ENCODE measurements at places on chromosomes 3 and 15. TPM values are rescaled to one million over a fixed set of nuclear protein-coding genes. Genes with fewer than 3 reads are reported as not detected.

CLEC3B gene
- 138 TPM for total RNA-seq

ZPLD1 gene
- total RNA-seq = not detected

TRIM42 gene
- not detected for total RNA-seq

PRICKLE2 gene
- total RNA-seq = 18.4 TPM

RASL12 gene
- 83.3 TPM for total RNA-seq

ENTPD3 gene
- 0.12 TPM for total RNA-seq

DNA sequence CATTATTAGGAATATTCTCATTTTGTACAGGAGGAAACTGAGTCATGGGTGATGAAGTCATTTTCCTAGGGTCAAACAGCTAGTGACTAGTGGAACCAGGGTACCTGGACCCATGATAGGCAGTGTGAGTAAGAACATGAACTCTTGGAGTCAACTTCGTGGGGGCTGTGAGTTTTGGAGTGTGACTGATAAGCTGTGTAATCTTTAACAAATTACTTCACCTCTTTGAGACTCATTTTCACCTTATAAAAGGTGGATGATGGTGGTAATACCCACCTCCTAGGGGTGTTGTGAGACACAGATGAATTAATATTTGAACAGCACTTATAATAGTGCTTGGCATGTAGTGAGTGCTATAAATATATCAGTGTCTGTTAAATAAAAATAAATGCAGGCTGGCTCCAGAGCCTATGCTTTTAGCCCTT lies 9.1 kb downstream of the SEMA6D start:
- no peak for DNase-seq
- H3K27me3 ChIP-seq = no peaks in the 10 kb centered on the region

DNA sequence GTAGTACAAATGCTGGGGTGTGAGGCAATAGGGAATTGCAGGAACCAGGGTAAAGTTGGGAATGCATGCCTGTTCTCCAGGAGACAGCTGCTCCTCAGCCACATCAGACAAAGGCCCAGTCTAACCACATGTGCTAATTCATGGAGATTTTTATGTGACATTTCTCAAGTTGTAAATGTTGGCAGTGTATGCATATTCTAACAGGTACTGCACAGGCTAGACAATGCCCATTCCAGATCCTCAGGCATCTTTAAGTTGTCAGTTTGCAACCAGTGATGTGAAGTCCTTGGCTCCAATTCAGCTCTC lies 84.9 kb downstream of the EEFSEC start:
- H3K27ac ChIP-seq = no peak overlapping the region
- DNase-seq = no peak
- H3K36me3 ChIP-seq = no peaks in the 10 kb centered on the region
- no peaks in the 10 kb centered on the region for H3K27me3 ChIP-seq

GRCh38 chr3:165502707-165503106 lies 306.5 kb upstream of the SLITRK3 start:
- H3K27ac ChIP-seq = no peak overlapping the region
- DNase-seq = no peak
- no peaks in the 10 kb centered on the region for H3K36me3 ChIP-seq
- H3K4me1 ChIP-seq = no peaks in the 10 kb centered on the region

- peak overlapping the region; percentile 27 for H3K27ac ChIP-seq
- H3K27me3 ChIP-seq = no peaks in the 10 kb centered on the region
- no peak overlapping the region for H3K4me3 ChIP-seq
- H3K36me3 ChIP-seq = no peaks in the 10 kb centered on the region
- H3K4me1 ChIP-seq = peaks cover 23% of the 10 kb centered on the region
- DNase-seq = peak; percentile 85
These were observed 23.4 kb upstream of the GALNT15 start for GRCh38 chr3:16151109-16151508.

GRCh38 chr3:145820170-145820569 lies 340.8 kb downstream of the PLOD2 start:
- H3K27me3 ChIP-seq = no peaks in the 10 kb centered on the region
- no peaks in the 10 kb centered on the region for H3K36me3 ChIP-seq
- no peaks in the 10 kb centered on the region for H3K4me1 ChIP-seq

DNA sequence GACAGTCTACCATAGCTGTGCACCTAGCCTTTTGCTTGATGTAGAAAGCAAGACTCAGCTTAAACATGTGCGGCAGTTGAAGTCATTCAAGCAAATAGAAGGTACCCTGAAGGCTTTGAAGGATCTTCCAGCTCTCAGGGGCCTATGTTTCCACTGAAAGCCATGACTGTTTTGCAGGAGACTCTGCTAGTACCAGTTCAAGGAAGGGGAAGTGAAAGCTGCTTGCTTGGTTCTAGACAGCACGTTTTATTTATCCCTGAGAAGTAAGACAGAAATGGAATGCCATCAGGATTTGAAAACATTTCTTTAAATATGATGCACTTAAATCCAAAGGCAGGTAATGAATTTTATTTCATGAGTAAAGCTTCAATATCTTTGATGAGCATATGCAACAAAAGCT lies 311.4 kb downstream of the PDCD6IP start:
- H3K4me3 ChIP-seq = no peak overlapping the region
- H3K27me3 ChIP-seq = no peaks in the 10 kb centered on the region
- H3K4me1 ChIP-seq = no peaks in the 10 kb centered on the region
- DNase-seq = no peak
- H3K36me3 ChIP-seq = no peaks in the 10 kb centered on the region

GRCh38 chr15:80404761-80405553 lies 775 bp downstream of the ARNT2 start:
- no peaks in the 10 kb centered on the region for H3K36me3 ChIP-seq
- H3K27me3 ChIP-seq = no peaks in the 10 kb centered on the region
- H3K4me1 ChIP-seq = no peaks in the 10 kb centered on the region
- DNase-seq = no peak
- peak overlapping the region; percentile 55 for H3K4me3 ChIP-seq
- no peak overlapping the region for H3K27ac ChIP-seq

- H3K27ac ChIP-seq = peak overlapping the region; percentile 92
- H3K27me3 ChIP-seq = no peaks in the 10 kb centered on the region
- H3K36me3 ChIP-seq = no peaks in the 10 kb centered on the region
- no peak for DNase-seq
- H3K4me1 ChIP-seq = no peaks in the 10 kb centered on the region
- H3K4me3 ChIP-seq = peak overlapping the region; percentile 76
These were observed 1.4 kb downstream of the ST6GAL1 start for GRCh38 chr3:186931532-186932280.

- H3K4me1 ChIP-seq = peaks cover 57% of the 10 kb centered on the region
- no peaks in the 10 kb centered on the region for H3K27me3 ChIP-seq
- H3K4me3 ChIP-seq = no peak overlapping the region
- no peak for DNase-seq
- H3K27ac ChIP-seq = peak overlapping the region; percentile 59
These were observed 117.9 kb upstream of the IL12A start for GRCh38 chr3:159870723-159871122.

- H3K36me3 ChIP-seq = no peaks in the 10 kb centered on the region
- peak overlapping the region; percentile 68 for H3K27ac ChIP-seq
- peaks cover 41% of the 10 kb centered on the region for H3K4me1 ChIP-seq
These were observed 7.0 kb downstream of the SUCLG2 start for GRCh38 chr3:67647390-67647878.

DNA sequence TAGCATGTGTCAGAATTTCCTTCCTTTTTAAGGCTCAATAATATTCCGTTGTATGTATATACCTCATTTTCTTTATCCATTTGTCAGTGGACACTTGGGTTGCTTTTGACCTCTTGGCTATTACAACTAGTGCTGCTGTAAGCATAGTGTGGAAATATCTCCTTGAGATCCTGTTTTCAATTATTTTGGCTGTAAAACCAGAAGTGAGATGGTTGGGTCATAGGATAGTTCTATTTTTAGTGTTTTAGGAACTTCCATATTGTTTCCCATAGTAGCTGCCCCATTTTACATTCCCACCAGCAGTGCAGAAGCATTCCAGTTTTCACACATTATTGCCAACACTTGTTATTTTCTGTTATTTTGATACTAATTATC lies 70.4 kb upstream of the C15orf39 start:
- H3K4me1 ChIP-seq = no peaks in the 10 kb centered on the region
- no peaks in the 10 kb centered on the region for H3K36me3 ChIP-seq
- no peak for DNase-seq
- H3K27ac ChIP-seq = no peak overlapping the region
- no peaks in the 10 kb centered on the region for H3K27me3 ChIP-seq
- no peak overlapping the region for H3K4me3 ChIP-seq

DNA sequence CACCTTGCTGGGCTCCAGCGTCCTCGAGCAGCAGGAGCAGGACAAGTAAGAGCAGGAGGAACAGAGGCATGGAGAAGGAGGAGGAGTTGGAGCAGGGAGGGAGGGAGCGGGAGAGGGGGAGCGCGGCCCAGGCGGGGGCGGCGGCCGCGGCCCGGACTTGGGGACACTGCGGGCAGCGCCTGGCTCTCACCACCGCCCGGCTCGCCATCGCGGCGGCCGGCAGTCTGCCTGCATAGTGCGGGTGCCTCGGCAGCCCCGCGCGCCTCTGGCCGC lies 440 bp downstream of the DCBLD2 start:
- DNase-seq = peak; percentile 68
- peak overlapping the region; percentile 99 for H3K4me3 ChIP-seq
- peaks cover 17% of the 10 kb centered on the region for H3K4me1 ChIP-seq
- peak overlapping the region; percentile 98 for H3K27ac ChIP-seq

GRCh38 chr3:86995537-86995936 lies 4.6 kb upstream of the VGLL3 start:
- H3K27me3 ChIP-seq = no peaks in the 10 kb centered on the region
- DNase-seq = no peak
- no peaks in the 10 kb centered on the region for H3K36me3 ChIP-seq
- no peak overlapping the region for H3K4me3 ChIP-seq
- no peaks in the 10 kb centered on the region for H3K4me1 ChIP-seq
- H3K27ac ChIP-seq = no peak overlapping the region

GRCh38 chr3:140953028-140953960 lies 11.7 kb downstream of the SLC25A36 start:
- no peaks in the 10 kb centered on the region for H3K4me1 ChIP-seq
- H3K36me3 ChIP-seq = no peaks in the 10 kb centered on the region
- no peak overlapping the region for H3K27ac ChIP-seq

GRCh38 chr15:63299943-63300575 lies 22.7 kb downstream of the APH1B start:
- H3K36me3 ChIP-seq = peaks cover 18% of the 10 kb centered on the region
- no peak for DNase-seq
- H3K27me3 ChIP-seq = no peaks in the 10 kb centered on the region
- no peaks in the 10 kb centered on the region for H3K4me1 ChIP-seq
- H3K27ac ChIP-seq = no peak overlapping the region

DNA sequence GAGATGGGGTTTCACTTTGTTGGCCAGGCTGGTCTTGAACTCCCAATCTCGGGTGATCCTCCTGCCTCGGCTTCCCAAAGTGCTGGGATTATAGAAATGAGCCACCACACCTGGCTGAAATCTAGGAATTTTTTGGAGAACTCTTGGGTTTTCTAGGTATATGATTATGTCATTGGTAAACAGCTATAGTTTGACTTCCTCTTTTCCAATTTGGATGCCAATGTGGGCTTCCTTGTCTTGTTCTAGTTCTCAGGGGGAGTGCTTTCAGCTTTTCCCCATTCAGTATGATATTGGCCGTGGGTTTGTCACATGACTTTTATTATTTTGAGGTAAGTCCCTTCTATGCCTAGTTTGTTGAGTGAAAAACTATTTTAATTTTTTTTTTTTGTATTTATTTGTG lies 17.9 kb downstream of the KCNMB3 start:
- peaks cover 22% of the 10 kb centered on the region for H3K36me3 ChIP-seq
- no peak overlapping the region for H3K27ac ChIP-seq
- DNase-seq = no peak
- H3K4me3 ChIP-seq = no peak overlapping the region
- H3K4me1 ChIP-seq = no peaks in the 10 kb centered on the region

DNA sequence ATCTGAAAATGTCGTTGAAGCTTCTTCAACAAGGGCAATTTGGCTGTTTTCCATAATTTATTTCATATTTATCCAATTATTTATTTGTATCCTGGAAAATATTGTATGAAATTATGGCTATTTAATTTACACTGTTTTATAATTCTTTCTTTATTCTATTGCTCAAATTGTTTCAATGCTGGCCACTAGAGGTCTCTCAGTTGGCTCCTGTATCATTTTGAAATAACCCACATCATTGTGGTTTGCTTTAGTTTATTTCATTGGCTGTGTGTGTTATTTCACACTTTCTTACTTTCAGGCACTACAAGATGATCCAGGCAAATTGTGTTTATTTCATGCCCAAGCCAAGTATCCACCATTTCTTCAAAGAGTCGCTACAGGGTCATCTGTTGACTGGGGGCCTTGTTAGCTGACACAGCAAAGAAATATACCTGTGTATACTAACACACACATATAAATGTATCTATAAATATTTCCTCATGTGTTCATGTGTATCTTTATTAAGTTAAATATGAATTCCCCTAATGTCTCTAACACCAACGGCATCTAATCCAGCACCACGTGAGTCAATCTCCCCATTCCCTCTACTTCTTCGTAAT lies 86.2 kb downstream of the NPAP1 start:
- H3K27me3 ChIP-seq = no peaks in the 10 kb centered on the region
- no peak for DNase-seq
- H3K4me1 ChIP-seq = no peaks in the 10 kb centered on the region
- no peak overlapping the region for H3K27ac ChIP-seq
- H3K36me3 ChIP-seq = no peaks in the 10 kb centered on the region

- no peaks in the 10 kb centered on the region for H3K27me3 ChIP-seq
- H3K27ac ChIP-seq = no peak overlapping the region
- no peak for DNase-seq
- no peak overlapping the region for H3K4me3 ChIP-seq
- no peaks in the 10 kb centered on the region for H3K4me1 ChIP-seq
- no peaks in the 10 kb centered on the region for H3K36me3 ChIP-seq
These were observed 459.7 kb upstream of the EPHA6 start for GRCh38 chr3:96354742-96355141.

DNA sequence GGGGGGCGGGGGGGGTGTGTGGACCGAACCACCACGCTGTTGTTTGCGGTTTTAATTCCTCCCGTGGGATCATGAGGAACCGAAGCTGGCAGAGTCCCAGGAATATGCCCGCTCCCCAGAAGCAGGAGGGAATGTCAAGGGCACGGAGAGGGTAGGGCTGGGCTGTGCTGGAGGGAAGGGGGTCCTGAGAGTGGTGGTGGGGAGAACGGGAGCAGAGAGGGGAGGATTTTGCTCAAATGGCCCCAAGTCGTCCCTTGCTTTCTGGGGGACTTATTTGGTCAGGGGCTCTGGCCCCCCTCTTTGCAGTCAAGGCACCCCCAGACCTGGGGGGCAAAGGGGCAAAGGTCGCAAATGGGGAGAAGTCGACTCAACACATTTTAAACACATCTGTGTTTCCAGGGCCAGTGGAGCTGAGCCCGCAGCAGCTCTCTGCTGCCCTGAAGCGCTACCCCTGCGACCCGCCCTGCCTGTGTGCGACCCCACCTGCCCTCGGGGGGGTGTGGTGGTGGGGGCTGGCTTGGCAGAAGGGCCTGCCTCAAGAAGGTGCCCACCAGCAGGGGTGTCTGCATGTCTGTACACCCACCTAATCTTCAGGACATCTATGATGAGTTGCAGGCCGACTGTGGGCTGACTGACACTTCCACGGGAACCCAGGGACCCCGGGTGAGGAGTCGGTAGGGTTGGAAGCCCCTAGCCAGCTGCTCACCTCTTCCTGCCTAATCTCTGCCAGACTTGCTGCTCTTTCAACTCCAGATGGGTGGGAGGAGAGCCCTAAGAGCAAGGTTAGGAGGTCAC lies 602 bp upstream of the ATP2B2 start:
- H3K27me3 ChIP-seq = no peaks in the 10 kb centered on the region
- peak overlapping the region; percentile 29 for H3K4me3 ChIP-seq
- no peaks in the 10 kb centered on the region for H3K36me3 ChIP-seq
- H3K27ac ChIP-seq = no peak overlapping the region
